ENCODE measurements at places on chromosomes 6 and 20.
A peak's percentile ranks its signal among the peaks of the same experiment; 100 is the strongest.

GRCh38 chr6:155436981-155437749 is 18.5 kb downstream of the NOX3 start:
- peaks cover 1% of the 10 kb centered on the region for H3K4me1 ChIP-seq
- no peak overlapping the region for H3K4me3 ChIP-seq
- no peaks in the 10 kb centered on the region for H3K27me3 ChIP-seq
- no peaks in the 10 kb centered on the region for H3K36me3 ChIP-seq

DNA sequence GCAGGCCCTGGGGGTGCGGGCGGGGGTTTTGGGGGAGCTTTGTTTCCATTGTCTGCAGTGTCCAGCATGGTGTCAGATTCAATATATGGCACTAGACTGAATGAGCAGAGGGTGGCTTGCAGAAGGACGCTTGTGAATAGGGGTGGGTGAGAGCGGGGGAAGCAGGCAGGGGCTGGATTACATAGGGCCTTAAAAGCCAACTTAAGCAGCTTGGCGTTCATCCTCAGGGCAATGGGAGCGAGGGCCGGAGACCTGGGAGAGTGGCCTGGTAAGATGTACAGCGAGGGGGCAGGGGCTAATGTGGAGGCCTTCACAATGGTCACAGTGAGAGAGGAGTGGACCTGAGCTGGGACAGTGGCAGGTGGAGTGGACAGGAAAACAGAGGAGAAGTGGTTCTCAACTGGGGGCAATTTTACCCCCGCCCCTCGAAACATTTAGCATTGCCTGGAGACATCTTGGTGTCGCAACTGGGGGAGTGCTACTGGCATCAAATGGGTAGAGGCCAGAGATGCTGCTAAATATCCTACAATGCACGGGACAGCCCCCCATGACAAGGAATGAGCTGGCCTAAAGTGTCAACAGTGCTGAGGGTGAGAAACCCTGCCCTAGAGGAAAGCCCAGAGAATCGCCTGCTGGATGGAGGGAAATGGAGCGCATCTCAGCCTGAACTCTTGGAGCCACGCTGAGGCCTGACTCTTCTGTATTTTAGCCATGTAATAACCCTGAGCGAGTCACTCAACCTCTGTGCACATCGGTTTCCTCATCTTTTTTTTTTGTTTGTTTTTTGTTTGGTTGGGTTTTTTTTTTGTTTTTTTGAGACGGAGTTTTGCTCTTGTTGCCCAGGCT is 15.1 kb upstream of the BAK1 start:
- H3K36me3 ChIP-seq, result no peaks in the 10 kb centered on the region
- H3K4me3 ChIP-seq, result no peak overlapping the region
- H3K4me1 ChIP-seq, result peaks cover 12% of the 10 kb centered on the region
- no peak overlapping the region for H3K27ac ChIP-seq
- peak; percentile 25 for DNase-seq
- no peaks in the 10 kb centered on the region for H3K27me3 ChIP-seq

- no peaks in the 10 kb centered on the region for H3K27me3 ChIP-seq
- no peak overlapping the region for H3K27ac ChIP-seq
- no peaks in the 10 kb centered on the region for H3K4me1 ChIP-seq
- no peak overlapping the region for H3K4me3 ChIP-seq
- DNase-seq, result no peak
Measured at GRCh38 chr20:24297993-24298392, 171.4 kb upstream of the SYNDIG1 start.

GRCh38 chr6:143733510-143733909 is 55.7 kb downstream of the PHACTR2 start:
- H3K36me3 ChIP-seq, result no peaks in the 10 kb centered on the region
- H3K4me3 ChIP-seq, result no peak overlapping the region
- no peak for DNase-seq
- no peak overlapping the region for H3K27ac ChIP-seq

GRCh38 chr20:45097485-45098102 is 3.3 kb downstream of the KCNS1 start:
- no peak for DNase-seq
- peaks cover 44% of the 10 kb centered on the region for H3K27me3 ChIP-seq
- no peak overlapping the region for H3K27ac ChIP-seq
- no peaks in the 10 kb centered on the region for H3K36me3 ChIP-seq
- H3K4me1 ChIP-seq, result peaks cover 4% of the 10 kb centered on the region

- peaks cover under 1% of the 10 kb centered on the region for H3K27me3 ChIP-seq
- peaks cover 10% of the 10 kb centered on the region for H3K4me1 ChIP-seq
- no peak overlapping the region for H3K4me3 ChIP-seq
- H3K36me3 ChIP-seq, result no peaks in the 10 kb centered on the region
- no peak for DNase-seq
Measured at GRCh38 chr20:48679599-48679998, 148.2 kb downstream of the PREX1 start.

- no peak overlapping the region for H3K4me3 ChIP-seq
- DNase-seq, result no peak
- H3K27me3 ChIP-seq, result peaks cover 57% of the 10 kb centered on the region
- no peaks in the 10 kb centered on the region for H3K4me1 ChIP-seq
Measured at GRCh38 chr20:63031251-63032014, 24.7 kb upstream of the BHLHE23 start.

GRCh38 chr20:46073443-46073842 is 16.3 kb downstream of the NCOA5 start:
- no peak for DNase-seq
- no peak overlapping the region for H3K4me3 ChIP-seq
- H3K36me3 ChIP-seq, result peaks cover 25% of the 10 kb centered on the region

DNA sequence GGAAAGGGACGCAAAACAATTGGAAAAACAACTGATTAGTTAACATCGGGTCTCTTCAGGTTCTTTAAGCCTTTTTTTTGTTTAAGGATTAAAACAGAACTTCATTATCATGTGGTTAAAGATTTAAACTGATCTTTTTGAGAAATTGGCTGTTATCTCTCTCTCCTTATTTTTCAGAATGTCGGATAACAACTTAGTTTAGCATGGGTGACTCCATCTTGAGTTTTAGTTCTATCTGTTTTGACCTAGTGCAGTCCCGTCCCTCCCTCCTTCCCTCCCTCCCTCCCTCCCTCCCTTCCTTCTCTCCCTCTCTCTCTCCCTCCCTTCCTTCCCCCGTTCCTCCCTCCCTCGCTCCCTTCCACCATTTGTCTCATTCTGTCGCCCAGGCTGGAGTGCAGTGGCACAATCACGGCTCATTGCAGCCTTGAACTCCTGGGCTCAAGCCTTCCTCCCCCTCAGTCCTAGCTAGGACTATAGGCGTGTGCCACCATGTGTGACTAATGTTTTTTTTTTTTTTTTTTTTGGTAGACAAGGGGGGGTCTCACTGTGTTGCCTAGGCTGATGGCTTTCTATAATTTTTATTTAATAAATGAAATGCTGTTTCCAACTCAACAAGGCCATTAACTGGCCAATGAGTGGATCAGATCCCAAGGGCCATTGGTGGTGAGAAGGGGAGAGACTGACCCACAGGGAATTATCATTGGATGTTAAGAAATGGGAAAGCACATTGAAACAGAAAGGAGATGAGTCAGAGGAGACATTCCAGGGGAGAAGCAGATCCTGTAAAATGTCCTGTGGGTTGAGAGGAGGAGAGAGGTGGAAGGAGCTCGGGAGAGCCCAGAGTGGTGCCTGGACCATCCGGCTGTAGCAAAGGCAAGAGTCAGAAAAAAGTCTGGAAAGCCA is 13.6 kb downstream of the BAK1 start:
- no peak overlapping the region for H3K4me3 ChIP-seq
- H3K4me1 ChIP-seq, result 0 out of 2 replicates have a peak, but pooled peaks cover 1% of the 10 kb centered on the region
- no peaks in the 10 kb centered on the region for H3K27me3 ChIP-seq

GRCh38 chr20:54231036-54231435 is 23.1 kb downstream of the PFDN4 start:
- no peak for DNase-seq
- H3K36me3 ChIP-seq, result no peaks in the 10 kb centered on the region
- H3K4me3 ChIP-seq, result no peak overlapping the region
- peaks cover 4% of the 10 kb centered on the region for H3K4me1 ChIP-seq

GRCh38 chr6:13304580-13305260 is 23.6 kb downstream of the TBC1D7 start:
- peaks cover 13% of the 10 kb centered on the region for H3K36me3 ChIP-seq
- H3K27me3 ChIP-seq, result no peaks in the 10 kb centered on the region
- DNase-seq, result no peak
- H3K4me3 ChIP-seq, result no peak overlapping the region
